Amygdala (tissue), 56 donors: ENCODE measurements at places on chromosomes 1 and 21.

GRCh38 chr1:234768171-234768568, 158.2 kb upstream of the IRF2BP2 start:
- no peak for DNase-seq

GRCh38 chr1:82578086-82578726, 777.5 kb downstream of the ADGRL2 start:
- no peak for DNase-seq

DNA sequence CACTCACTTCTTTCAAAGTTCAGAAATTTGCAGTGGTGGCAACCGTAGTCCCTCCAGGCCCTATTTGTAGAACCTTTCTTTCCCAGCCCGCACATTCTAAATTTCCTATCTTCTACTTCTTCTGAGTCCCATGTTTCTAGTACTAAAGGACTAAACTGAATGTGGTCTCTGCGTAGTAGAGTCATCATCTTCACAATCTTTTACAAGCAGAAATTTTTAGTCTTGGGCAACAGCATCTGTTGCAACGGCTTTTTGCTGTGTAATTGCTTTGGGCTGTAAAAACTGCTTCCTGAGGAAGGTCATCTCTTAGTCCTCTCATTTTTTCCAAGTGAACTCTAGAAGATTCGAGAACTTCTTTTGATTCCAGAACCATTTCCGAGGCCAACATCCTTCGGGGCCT, 23.9 kb downstream of the VAV3 start:
- DNase-seq = no peak

GRCh38 chr1:172513479-172513878, 19.5 kb upstream of the SUCO start:
- no peak for DNase-seq

DNA sequence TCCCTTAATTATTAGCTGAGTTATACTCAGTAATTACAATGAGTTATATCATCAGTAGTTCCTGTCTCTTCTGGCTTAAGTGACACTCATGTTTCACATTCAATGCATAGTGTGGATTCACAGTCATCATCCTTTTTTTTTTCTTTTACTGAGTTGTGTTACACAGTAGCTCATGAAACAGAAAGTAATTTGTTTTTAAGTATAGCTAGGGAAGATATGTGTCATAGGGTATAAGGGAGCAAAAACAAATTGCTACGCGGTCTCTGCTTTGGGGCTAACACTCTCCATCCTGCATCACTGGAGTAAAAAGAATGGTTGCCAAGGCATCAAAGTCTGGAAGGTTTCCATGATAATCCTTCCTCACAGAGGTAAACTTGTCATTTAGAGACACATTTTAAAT, 971.7 kb upstream of the NCAM2 start:
- DNase-seq = no peak

GRCh38 chr1:85850238-85850637, 142.0 kb upstream of the ZNHIT6 start:
- no peak for DNase-seq

DNA sequence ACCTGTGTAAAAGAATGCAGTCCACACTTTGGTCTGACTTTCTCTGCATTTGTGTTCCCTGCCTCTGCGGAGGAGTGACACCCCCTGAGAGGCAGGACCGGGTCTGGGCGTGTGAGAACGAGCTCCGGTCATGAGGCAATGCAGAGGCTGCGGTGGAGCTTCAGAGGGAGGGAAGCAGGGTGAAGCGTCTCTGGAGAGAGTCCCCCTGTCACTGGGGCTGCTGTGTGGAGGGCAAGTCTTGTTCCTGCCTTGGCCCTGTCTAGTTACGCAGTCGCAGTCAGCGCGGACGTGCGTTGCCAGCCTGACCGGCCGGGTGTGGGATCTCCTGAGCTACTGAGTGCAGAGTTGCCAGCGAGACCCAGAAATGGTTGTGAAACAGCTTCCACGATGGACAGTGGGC, 48.5 kb downstream of the BACE2 start:
- DNase-seq = no peak

DNA sequence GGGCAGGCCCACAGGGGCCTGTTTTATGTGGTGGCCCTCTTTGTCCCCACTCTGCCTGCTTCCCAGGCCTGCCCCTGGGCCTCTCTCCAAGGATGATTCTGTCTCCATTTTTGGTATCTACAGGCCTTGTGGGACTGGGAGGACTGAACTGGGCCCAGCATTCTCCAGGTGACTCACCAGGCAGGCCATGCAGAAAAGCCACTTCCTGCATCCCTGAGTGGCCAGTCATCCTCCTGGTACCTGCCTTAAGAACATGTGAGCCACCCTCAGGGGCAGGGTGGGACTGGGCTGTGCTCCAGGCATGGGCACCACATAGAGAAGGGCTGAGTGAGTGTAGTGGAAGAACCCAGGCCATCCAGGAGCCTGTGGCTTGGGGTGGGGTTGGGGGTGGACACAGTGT, 20.0 kb upstream of the BCAR3 start:
- DNase-seq = no peak
